Germinal center (tissue), 1 donor: ENCODE measurements at places on chromosomes 13 and 19.

- no peak for DNase-seq
Observed at GRCh38 chr19:45144431-45145269, 16.1 kb downstream of the NKPD1 start.

- no peak for DNase-seq
Observed at GRCh38 chr13:30224732-30225131, 82.6 kb downstream of the KATNAL1 start.

- DNase-seq: no peak
Observed at GRCh38 chr13:45748941-45749759, 47.0 kb downstream of the CBY2 start.

DNA sequence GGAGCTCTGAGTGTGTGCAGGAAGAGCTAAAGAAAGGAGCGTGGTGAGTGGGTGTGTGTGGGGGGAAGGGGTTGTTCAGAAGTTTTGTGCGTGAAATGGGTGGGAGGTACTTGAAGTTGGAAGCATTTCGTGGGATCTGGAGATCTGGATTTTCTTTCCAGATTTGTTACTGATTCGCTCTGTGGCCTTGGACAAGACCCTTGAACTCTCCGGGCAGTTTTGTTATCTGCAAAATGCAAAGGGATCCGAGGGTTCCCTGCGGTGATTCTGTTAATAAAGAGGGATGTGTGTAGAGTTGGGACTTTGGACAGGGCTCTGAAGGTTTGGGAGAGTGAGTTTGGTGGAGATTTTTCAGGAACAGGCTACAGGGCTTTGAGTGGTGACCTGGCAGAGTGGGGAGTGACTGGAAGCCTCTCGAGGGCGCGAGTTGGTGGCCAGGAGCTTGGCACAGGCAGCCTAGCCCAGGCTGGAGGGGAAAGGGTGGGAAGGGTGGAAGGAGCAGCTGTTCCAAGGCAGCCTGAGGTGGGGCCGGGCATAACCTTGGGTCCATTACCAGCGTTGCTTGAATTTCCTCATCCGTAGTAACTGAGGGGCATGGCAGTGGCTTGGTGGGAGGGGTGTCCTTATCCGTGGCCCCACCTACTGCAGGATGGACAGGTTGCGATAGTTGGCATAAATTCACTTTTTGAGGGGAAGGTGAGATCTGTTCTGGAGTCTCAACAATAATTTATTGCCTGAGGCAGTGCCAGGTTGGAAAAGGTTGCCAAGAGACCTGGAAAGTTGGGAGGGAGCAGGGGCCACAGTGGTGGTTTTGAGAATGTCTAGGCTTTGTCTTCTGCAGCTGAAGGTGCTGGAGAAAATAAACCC, 2.1 kb downstream of the ACTN4 start:
- no peak for DNase-seq

DNA sequence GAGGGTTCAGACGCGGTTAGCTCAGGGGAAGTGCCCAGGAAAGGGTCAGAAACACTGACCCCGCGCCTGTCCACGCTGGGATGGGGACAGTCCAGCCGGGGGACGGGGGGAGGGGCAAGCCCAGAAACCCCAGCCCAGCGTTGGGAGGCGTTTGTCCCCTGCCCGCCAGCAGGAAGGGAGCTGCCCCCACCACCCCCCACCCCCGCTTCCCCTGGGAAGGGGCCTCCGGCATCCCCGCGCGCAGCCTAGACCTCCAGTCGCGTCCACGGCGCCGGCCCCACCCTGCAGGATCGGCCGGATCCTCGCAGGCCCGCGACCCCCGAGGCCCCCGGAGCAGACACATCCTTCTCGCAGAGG, 277 bp downstream of the GIPC1 start:
- DNase-seq: no peak

- no peak for DNase-seq
Observed at GRCh38 chr19:5497297-5497696, 42.1 kb downstream of the ZNRF4 start.

- no peak for DNase-seq
Observed at GRCh38 chr19:39926170-39926760, 8.2 kb downstream of the FCGBP start.

DNA sequence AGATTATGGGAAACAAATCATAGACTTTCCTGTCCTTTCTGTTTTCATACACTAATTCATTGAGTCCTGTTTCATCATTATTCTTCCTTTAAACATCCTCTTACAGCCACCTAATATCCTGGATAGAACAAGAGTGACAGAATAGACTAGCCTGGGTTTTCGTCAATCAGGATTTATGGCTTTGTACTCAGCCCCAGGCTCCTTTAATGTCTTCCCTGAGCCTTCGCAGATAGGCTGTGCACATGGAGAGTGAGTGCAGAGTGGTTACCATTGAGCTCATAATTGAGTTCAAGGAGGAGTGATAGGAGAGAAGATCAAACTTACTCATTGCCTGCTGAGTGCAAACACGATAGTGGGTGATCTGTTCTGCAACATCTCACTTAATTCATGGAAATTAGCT, 304.9 kb downstream of the TDRD3 start:
- no peak for DNase-seq

DNA sequence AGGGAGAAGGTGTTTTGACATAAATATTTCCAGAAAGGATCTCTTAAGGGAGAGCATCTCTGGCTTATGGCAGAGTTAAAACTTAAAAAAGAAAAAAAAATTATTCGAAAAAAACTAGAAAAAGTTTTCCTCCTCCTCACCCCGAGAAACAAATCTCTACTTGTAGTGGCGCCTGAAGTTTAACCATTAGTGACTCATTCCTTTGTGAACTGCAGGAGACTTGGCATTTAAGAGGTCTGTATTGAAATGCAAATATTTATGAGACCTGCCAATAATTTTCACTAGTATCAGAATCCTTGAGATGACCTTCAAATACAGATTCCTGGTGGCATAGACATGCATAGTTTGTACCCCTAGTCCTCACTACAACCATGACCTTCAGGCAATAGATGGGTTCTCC, 64.9 kb upstream of the MED4 start:
- DNase-seq: no peak

GRCh38 chr13:82747291-82747690, 1135.0 kb downstream of the SLITRK1 start:
- DNase-seq: no peak

- DNase-seq: no peak
Observed at GRCh38 chr19:7628589-7629311, 595 bp downstream of the XAB2 start.

GRCh38 chr19:29302002-29302928, 89.3 kb upstream of the UQCRFS1 start:
- DNase-seq: no peak

DNA sequence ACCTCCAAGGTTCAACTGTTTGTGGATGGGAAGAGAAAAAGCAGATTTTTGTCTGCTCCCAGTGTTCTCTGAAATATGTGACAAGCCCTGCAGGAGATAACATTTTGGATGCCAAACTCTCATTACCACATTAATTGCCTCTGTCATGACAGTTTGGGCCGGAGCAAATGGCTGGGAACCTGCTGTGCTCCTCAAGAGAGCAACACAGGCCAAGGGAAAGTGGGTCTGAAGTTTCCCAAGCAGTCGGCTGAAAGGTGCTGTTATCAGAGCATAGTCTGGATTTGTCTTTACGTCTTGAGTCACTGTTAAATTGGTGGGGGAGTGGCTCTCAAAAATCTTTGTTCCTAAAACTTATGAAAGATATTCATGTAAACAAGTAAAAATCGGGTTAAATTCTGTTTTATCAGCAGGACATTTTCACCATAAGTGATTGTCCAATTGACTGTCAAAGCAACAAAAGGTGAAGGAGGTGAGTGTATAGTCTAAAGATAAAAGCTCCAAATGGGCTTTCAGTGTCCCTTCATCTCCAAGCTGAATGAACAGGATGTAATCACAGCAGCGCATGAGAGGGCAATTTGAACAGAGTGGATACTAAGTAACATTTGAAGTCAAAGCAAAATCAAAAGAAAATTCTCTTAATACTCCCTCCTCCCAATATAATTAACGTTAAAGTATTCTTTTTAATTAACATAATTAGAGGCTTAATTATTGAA, 844.8 kb downstream of the PCDH17 start:
- no peak for DNase-seq

DNA sequence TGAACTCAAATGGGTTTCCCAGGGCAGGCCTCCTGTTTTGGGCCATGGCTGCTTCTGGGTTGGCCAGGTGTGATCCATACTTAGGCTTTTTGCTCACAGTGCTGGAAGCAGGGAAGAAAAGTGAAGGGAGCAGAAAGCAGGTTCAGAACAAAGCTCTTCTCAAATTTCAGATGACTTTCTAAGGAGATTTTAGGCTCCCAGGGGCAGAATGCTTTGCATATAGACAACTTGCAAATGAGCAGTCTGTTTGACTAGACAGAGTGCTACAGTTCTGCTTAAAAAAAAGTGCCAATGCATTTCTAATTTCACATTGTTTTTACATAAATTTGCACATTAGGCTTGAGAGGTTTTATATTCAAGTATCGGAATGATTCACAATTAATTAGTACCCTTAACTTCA, 2.6 kb upstream of the SLC10A2 start:
- peak; percentile 10 for DNase-seq

DNA sequence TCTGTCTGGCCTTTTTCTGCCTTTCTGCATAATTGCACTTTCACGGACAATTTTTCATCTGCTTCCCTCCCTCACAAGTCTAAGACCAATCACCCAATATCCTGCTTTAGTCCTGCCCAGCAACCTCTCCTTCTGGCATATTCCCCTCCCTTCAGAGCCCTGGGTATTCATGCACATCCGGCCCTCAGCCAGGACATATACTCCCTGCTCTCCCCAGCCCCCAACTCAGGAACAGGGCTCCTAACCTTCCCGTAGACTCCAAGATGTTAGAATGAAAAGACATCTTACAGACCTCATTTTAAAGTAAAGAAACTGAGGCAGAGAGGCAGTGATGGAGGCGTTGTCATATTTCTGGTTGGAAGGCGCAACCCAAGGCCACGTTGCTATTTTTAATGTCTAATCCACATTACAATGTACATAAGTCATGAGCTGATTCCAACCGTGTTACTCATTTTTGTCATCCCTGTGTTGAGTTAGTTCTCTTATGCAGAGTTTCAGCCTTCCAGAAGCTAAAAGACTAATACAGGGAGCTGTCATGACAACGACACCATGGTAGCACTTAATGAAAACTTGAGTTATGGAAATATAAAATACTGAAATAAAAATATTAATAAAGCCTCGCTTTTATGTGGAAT, 209.2 kb downstream of the TSHZ3 start:
- no peak for DNase-seq

GRCh38 chr19:1258707-1259205, 10.4 kb downstream of the MIDN start:
- no peak for DNase-seq

DNA sequence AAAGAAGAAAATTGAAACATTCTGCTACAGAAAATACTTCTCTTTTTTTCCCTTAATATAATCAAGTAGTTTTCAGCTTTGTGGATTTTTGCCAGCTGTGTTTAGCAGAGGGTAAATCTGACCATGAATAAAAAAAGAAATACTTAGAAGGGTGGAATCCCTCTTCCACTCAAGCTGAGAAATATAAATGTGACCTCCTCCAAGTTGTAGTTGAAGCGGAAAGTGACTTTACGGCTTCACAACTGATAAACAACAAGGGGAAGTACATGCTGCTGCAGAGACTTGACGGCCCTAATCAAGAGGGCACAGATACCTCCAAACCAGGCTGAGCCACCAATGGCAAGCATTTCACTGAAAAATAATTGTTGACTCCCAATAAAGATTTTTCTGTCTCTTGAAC, 785.0 kb downstream of the SLITRK5 start:
- no peak for DNase-seq

- DNase-seq: no peak
Observed at GRCh38 chr13:75181906-75182305, 300.1 kb downstream of the TBC1D4 start.

DNA sequence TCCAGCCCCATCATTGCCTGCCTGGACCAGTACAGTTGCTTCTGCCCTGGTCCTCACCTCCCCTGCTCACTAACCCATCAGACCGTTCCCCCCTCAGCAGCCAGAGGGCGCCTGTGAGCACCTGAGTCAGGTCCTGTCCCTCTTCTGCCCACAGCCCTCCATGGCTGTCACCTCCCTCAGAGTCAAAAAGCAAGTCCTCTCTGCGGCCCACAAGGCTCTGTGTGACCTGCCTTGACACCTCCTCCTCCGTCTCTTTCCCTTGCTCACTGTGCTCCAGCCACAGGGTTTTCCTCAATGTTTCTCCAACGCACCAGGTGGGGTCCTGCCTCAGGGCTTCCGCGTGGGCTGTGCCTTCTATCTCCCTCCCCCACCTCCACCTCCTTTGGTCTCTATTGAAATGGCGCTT, 29.4 kb upstream of the PTPRS start:
- peak; percentile 75 for DNase-seq

GRCh38 chr19:32674153-32674930, 638 bp downstream of the ANKRD27 start:
- DNase-seq: no peak

DNA sequence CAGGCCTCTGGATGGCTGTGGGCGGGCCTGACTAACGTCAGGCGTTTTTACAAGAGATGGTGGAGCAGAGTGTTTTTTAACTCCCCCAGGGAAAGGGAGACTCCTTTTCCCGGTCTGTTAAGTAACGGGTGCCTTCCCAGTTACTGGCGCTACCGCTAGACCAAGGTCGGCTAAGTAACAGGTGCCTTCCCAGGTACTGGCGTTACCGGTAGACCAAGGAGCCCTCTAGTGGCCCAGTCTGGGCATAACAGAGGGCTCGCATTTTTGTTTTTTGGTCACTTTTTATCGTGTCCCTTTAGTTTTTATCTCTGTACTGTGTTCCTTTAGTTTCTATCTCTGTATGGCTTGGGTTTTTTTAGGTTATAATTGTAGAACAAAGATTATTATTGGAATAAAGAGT, 10.0 kb downstream of the ZNF383 start:
- DNase-seq: no peak

- DNase-seq: no peak
Observed at GRCh38 chr13:71018995-71019394, 848.0 kb downstream of the DACH1 start.

DNA sequence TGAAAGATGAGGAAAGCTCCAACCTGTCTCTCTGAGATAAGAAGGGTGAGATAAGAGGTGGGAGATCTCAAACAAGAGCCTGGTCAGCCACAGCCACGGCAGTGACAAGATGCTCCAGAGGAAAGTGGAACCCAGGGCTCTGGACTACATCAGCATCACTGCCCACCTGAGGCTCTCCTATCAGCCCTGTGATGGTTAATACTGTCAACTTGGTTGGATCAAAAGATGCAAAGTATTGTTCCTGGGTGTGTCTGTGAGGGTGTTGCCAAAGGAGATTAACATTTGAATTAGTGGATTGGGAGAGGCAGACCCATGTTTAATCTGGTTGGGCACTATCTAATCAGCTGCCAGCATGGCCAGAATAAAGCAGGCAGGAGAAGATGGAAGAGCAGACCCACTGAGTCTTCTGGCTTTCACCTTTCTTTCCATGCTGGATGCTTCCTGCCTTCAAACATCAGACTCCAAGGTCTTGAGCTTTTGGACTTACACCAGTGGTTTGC, 476.6 kb upstream of the NBEA start:
- DNase-seq: no peak

- peak; percentile 41 for DNase-seq
Observed at GRCh38 chr13:27171244-27171826, at the start of gene USP12. TSS of gene USP12 (minus strand) at chr13:27171811. CDS start at chr13:27171639, 172 bp downstream.

DNA sequence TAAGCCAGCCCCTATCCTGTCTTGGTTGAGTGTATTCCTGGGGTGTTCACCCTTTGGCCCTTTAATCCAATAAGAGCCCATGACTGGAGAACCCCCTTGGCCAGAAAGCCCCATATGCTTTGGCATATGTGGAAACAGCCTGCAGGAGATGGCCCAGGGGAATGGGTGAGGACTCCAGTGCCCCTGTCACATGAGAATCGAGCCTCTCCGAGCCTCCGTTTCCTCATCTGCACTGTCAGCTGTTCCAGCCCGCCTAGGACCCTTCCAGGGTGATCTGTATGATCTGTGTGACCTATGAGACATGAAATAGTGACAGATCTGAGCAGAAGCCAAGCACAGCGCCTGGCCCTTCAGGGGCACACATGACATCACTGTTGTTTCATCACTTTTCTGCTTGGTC, 300.7 kb downstream of the ZNF536 start:
- no peak for DNase-seq
